Body of pancreas (tissue), 4 donors: ENCODE measurements at places on chromosomes 1 and 21.

DNA sequence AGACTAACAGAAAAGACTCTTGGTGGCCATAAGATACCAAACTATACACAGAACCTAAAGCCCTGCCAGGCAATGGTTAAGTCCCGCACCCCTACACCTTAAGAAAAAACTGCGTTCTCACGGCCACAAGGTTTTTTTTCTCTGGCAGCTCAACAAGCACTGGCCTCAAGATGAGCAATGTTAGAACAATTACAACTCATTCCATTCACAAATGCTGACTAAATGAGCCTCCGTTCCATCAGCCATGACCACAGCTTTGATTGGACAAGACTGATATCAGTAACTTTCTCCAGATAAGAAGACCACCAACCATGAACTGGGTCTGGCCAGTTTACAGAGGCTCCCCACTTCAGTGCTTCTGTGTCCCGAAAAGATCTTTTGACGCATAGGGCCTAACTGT, 31.9 kb downstream of the SEC16B start:
- DNase-seq: no peak

GRCh38 chr1:20753589-20753988, 21.1 kb upstream of the SH2D5 start:
- DNase-seq: no peak

GRCh38 chr1:72397786-72398185, 115.4 kb upstream of the NEGR1 start:
- no peak for DNase-seq

DNA sequence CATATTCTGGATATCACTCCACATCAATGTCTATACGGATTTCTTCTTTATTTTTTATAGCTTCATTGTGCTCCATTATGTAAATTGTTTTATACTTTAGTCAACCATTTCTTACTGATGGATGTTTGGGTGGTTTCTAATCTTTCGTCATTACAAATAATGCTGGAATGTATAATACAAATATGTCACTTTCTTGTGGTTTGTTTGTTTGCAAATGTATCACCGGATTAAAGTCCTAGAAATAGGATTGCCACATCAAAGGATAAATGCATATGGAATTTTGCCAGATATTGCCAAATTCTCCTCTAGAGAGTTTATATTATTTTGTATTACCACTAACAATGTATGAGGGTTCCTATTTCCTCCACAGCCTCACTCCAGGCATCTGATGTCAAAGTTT, 48.7 kb upstream of the PRDM2 start:
- no peak for DNase-seq

DNA sequence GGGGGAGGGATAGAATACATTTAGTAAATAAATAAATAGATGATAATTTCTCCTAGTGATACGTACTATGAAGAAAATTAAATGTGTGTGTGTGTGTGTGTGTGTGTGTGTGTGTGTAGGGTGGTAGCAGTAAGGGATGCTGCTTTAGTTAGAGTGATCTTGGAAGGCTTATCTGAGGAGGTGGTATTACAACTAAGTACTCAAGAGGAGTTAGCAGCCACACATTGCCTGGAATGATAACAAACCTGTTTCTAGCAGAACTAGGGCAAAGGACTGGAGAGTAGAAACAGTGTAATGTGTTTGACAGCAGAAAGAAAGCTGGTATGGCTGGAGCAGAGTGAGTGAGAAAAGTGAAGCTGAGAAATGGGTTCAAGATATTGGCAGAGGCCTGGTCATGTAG, 58.3 kb upstream of the FASLG start:
- DNase-seq: no peak

DNA sequence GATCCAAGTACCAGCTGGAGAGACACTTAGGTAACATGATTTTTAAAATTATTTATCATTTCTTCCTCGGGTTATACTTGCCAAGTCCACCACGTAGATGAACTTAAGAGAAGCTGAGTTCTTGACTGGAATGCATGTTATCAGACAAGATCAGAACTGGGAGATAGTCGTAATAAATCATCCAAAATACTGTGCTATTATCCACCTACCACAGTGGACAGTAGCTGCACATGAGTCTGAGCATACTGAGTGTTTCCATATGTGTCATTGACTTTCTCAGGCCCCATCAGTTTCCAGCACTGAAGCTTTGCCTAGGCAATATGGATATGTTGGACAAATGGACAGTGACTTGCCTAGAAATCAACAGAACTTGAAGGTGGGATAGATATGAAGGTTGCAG, 77.9 kb upstream of the RRP15 start:
- DNase-seq: no peak
